ENCODE measurements at places on chromosomes 1 and 21.

GRCh38 chr21:44576025-44576420, 2.5 kb downstream of the KRTAP10-4 start:
- no peak for DNase-seq

- no peak for DNase-seq
Measured at GRCh38 chr1:29939079-29939478, 702.8 kb downstream of the PTPRU start.

DNA sequence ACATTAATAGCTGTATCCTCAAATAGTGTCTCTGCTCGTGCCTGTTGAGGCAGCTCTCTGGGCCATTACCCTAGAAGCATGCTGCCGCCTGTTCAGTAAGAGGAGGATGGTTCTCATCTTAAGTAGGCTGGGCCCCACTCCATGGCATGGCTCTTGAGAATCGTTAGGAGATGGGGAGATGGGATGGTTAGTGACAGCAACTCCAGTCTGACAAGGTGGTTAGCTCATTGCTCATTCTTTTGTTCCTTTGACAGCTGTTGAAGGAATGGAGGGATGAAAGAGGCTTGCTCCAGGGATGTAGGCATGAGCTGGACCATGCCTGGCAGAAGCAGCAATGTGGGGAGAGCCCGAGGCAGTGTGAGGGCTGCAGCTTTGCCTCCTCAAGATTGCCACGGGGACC, 68.2 kb downstream of the MAP10 start:
- DNase-seq = no peak

DNA sequence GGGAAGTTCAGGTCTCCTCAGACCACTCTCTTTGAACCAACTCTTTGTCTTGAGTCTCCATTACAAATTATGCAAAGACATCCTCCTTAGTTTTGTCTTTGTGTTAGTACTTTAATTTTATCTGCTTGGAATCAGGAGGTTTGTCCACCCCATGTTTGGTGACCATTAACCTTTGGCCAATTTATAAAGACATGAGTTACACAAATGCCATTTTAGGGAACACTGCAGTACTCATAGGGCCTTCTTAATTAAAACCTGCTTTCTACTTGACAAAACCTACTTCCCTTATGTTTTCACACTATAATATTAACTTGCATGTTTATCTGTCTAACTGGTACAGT, 7.9 kb upstream of the CDC73 start:
- DNase-seq = no peak

DNA sequence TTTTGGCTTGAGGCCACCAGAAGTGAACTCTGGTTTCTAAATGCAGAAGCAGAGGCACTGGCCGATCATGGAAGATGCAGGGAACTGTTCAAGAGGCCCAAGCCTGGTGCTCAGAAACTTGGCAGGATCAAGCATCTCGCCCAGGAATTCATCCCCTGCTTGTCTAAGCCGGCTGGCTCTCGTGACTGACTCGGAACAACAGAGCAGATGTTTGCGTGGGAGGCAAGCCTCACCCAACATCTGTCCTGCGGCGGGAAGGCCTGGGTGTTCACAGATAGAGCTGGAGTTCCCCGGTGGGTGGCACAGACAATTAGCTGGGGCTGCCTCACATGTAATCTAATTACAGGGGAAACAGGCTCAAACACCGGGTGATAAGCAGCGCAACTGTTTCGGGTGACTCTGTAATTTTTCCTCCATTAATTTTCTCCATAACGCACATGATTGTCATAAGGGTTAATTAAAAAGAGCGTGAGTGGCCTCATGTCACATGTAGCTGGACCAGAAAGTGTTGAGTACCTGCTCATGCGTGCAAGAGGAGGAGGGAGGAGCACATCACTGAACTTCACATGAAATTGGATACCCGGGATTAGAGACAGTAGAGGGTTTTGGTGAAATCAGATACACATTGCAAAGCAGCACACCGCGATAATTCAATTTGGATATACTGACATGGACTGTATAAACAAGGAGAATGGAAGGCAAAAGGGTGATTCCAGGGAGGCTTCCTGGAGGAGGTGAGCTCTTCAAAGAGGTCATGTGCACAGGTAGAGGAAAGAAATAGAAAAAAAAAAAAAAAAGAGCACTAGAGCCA, 180.0 kb downstream of the ETS2 start:
- peak; percentile 85 for DNase-seq

DNA sequence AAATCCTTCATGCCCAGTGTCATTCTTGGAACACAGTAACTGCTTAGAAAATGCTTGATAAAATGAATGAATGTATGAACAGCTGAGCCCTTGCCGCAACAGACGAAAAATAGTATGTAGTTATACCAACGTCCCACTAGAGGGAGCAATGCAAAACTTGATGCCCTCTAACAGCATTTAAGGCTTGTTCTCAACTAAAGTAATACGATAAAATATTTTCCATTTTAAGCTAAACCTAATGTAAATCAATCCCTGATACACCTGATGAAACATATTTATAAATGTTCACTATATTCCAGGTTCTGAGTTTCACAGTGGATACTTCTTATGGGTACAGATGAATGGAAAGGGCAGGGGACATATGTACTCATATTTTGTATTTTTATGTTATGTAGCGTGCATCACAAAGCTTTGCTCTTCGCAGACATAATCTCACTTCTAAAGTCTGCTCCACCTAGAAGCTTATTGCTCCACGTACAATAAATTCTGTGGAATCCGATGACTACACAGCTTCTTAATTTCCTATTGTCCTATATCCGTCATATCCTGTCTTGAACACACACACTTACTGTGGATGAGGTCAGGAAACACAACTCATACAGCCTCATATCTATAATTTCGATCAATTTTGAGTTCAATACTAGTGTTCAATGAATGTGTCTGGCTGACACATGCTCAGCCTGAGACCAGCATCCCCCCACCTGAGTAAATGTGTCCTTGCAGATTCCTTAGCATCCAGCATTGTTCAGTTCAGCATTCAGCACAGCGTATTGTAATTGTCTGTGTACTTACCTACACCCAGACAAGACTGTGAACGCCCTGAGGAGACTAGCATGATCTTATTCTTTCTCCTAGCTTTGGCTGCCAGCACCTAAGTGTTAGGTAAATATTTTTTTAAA, 4.4 kb upstream of the UTP25 start:
- peak; percentile 72 for DNase-seq

DNA sequence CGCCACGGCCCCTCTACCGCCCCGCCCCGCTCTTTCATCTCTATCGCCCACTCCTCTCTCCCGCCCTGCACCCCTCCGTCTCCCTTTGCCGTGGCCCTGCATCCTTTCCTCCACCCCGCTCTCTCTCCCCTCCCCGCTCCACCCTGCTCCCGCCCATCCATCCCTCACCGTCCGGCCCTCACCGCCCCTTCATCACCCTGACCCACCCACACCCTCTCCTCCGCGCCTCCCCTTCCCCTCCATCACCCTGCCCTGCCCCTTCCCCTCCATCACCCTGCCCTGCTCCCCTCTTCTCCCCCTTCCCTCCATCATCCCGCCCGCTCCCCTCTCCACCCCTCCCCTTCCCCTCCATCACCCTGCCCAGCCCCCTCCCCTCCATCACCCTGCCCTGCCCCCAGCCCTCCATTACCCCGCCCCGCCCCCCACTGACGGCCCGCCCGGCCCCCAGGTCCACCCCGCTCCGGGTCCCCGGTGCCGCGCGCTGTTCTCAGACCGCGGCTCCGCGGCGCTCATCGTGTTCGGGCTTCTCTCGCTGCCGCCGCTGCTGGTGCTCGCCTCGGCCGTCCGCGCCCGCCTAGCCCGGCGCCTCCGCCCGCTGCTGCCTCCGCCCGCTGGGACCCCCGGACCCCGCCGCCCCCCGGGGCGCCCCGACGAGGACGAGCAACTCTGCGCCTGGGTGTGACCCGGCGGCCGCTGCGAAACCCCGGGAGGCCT, 6.2 kb upstream of the ANKRD65 start:
- DNase-seq = no peak

- DNase-seq = no peak
Measured at GRCh38 chr1:95010158-95010557, 62.6 kb downstream of the ALG14 start.

- DNase-seq = peak; percentile 66
Measured at GRCh38 chr21:43865540-43866259, 677 bp downstream of the AGPAT3 start.

DNA sequence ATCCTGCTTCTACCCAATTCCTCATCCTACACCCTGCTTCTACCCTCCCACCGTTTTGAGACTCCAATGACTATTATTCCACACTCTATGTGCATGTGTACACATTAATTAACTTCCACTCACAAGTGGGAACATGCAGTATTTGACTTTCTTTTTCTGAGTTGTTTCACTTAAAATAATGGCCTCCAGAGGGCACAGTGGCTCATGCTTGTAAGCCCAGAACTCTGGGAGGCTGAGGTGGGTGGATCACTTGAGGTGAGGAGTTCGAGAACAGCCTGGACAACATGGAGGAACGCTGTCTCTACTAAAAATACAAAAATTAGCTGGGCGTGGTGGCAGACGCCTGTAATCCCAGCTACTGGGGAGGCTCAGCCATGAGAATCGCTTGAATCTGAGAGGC, 464.8 kb downstream of the PTBP2 start:
- no peak for DNase-seq

DNA sequence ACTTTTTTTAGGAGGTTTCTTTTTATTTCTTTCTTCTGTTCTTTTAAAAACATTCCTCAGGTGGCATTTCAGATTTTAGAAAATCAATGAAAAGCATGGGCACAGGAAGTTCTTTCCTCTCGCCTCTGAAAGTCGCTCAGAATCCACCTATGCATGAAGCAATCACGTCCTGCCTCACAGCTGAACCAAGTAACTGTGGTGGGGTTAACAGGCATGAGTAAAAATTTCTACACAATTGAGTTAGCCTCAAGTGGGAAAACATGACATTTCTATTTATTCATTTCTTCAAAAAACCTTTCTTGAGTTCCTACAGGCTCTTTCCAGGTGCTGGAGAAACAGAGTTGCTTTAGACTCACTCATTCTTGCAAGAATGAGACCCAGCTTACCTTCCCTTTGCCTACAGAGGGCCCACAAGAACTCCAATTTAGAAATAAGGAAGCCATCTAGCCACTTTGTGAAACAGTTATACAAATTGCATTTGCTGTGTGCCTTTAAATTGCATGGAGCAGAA, 508.9 kb upstream of the PKN2 start:
- DNase-seq = no peak

DNA sequence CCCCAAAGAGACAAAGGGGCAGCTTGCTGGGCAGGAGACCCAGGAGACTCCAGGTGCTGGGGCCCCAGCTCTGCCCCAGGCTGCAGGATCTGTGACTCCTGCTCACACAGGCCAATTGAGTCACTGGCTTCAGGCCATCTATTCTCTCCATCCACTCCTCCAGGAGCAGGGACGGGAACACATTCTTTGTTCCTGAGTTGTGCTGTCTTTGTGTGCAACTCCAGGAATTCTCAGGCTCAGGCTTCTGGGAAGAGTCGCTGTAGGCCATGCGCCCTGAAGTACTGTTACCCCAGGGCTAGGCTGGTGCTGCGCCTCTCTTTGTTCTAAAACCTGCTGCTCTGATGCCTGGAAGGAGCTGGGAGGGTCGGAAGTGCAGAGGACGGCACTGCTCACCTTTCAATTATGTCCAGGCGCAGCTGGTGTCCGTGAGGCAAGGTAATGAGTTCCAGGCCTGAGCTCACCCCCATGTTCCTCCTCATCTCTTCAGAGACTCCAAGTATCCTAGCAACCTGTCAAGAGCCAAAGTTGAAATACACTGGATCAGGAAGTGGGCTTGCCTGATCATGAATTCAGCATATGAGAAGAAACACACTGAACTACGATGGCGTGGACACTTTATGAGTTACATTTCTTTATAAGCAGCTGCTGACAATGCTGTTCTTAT, 105.9 kb downstream of the BCAR3 start:
- no peak for DNase-seq

- no peak for DNase-seq
Measured at GRCh38 chr1:82894635-82895034, 1093.9 kb downstream of the ADGRL2 start.

- DNase-seq = no peak
Measured at GRCh38 chr1:116821763-116822162, 67.5 kb downstream of the CD2 start.

DNA sequence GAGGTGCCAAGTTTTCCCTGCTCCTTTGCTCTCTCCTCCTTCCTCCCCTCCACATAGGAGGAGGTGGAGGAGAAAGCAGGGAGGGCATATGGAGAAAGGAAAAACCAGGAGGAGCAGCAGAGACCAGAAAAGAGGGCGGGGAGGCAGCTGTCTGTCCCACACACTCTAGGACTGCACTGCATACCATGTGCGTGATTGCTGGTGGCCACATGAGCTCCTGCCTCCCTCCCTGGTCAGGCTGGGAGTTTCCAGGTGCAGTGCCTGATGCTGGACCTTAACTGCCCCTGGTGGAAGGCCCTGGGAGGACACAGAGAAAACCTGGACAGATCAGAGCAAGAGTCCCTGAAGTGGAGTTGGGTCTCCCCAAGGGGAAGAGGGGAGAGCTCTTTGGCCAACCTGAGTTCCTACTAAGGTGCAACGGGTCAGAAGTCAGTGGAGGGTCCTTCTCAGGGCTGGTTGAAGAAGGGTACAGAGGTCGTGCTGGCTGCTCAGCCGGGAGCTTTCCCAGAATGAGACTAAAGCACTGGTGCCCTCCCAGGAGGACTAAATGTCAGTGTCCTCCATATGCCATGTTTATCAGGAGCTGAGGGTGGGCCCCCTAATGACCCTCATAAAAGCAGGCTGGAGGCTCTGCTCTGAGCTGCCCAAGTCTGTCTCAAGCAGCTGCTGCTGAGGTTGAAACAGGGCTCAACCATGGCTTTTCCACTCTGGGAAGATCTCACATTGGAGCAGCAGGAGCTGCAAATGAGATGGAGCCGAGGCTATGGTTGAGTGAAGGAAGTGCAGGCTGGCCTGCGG, 3.5 kb upstream of the LGR6 start:
- no peak for DNase-seq

GRCh38 chr21:22063140-22063539, 1064.9 kb downstream of the NCAM2 start:
- DNase-seq = no peak

DNA sequence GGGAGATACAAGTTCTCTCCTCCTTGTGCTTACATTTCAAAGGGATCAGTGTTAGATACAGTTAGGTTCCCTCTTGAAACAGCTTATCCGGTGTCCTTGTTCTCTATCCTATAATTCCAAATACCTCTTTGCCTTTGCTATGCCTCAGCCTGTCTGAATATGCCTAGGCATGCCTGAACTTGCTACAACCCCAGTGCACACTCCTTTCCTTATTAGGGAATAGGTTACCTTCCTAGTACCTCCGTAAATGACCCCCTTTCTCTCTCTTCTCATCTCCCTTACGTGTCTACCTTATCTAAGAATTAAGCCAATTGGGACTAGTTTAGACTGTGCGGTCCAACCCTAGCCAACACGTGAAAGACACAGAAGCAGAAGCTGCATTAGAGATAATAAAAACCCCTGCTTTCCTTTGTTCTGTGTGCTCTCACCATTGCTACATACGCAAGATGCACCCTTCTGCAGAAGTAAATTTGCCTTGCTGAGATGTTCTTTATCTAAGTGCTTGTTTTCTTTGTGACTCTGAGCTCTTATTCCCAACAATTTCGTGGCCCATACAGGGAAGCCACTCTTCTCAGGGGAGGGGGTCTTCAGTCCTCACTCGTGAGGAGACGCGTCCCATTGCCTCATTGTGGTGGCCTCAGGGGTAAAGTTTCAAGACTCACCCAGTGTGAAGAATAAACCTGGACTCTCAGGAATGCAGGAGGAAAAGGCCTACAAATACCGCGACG, 802.1 kb downstream of the PLA2G4A start:
- DNase-seq = no peak
